COR-L47 (cell line): ENCODE measurements at places on chromosomes 2 and 18.

DNA sequence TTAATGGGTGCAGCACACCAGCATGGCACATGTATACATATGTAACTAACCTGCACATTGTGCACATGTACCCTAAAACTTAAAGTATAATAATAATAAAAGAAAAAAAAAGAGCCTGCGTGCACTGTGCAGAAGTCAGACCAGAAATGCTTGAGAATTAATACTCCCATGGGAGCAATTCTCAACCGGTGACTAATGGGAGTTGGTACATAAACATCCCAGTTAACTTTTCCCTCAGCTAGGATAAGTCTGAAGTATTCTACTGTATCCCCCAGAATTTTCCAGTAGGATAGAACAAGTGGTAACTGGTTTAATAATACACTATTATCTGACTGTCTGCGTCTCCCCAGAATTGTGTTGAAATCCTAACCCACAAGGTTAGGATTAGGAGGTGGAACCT is 113.6 kb upstream of the COL5A2 start:
- no peak for DNase-seq

GRCh38 chr2:177692042-177692782 is 299.6 kb downstream of the AGPS start:
- DNase-seq = no peak

DNA sequence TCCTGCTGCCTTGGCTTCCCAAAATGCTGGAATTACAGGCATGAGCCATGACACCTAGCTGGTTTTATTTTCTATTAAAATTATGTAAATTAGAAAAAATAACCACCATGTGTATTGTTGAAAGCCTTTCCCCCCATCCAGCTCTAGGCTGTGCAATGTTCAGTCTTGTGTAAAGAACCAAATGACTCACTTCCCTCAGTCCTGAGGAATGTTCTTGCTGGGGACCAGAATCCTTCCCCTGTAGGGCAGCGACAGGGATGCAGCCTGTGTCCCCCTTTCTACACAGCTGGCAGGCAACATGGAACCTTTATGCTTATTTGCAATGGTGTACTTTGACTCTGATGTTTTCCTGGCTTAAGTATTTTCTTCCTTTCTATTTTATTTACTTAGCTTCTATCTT is 29.4 kb downstream of the AOX1 start:
- no peak for DNase-seq

DNA sequence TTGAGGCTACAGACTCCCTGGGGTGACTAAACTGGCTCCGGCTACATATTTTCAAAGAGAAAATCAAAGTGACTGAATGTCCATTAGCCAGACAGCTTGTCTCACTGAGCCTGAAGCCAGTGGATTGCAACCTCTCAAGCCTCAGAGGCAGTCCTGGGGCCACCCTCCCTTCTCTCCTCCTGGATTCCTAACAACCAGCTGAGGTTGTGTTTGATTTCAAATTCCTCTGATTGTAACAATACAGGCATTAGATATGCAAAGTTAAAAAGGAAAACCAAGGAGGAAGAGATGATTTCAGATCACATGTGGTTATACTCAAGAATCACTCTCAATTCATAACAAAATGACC is 101.0 kb upstream of the LMAN1 start:
- DNase-seq = no peak

- no peak for DNase-seq
Measured at GRCh38 chr18:45553723-45554388, 61.4 kb upstream of the SLC14A2 start.

DNA sequence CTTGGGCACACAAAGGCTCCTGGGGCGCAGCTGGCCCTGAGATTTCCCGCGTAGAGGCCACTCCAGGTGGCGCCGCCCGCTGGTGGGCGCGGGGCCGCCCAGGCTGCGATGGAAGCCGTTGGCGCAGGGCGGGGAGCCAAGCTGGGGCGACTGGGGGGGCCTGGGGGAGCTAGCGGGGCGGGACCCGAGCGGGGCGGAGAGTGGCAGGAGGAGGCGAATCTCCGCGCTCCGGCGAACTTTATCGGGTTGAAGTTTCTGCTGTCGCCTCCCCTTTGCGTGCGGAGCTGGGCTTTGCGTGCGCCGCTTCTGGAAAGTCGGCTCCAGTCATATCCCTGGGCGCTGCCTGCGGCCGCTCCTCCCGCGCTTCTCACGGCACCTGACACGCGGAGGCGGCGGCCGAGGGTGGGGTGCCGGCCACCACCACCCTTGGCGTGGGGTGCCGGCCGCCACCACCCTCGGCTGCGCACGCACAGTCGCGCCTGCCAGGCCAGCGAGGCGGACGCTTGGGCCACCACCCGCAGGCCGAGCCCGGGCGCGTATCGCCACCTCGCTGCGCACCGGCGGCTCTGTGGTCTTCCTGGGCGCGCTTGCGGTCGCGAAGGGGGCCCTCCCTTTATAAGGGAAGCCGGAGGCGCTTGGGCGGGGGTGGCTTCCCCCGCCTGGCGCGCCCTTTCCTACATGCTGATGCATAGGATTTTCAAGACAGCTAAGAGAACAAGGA is 919 bp upstream of the CYP1B1 start:
- no peak for DNase-seq

DNA sequence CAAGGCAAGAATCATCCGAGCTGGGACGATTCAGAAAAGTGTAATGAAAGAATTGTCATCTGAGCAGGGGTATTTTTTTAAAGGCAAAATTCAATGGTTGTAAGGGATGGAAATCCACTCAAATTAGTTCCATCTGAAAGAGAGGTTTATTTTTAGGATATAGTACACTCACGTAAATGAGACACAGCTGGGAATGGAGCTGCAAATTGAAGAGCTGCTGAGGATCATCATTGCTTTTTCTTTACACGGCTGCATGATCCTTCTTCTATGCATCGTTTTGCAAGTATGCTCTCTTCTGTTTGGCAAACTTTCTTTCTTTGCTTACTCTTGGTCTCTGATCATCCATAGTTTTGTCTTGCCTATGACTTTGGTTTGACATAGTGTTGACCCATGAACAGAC is 27.4 kb upstream of the CUL3 start:
- DNase-seq = no peak

- DNase-seq = no peak
Measured at GRCh38 chr2:239749272-239749873, 275.8 kb downstream of the NDUFA10 start.

DNA sequence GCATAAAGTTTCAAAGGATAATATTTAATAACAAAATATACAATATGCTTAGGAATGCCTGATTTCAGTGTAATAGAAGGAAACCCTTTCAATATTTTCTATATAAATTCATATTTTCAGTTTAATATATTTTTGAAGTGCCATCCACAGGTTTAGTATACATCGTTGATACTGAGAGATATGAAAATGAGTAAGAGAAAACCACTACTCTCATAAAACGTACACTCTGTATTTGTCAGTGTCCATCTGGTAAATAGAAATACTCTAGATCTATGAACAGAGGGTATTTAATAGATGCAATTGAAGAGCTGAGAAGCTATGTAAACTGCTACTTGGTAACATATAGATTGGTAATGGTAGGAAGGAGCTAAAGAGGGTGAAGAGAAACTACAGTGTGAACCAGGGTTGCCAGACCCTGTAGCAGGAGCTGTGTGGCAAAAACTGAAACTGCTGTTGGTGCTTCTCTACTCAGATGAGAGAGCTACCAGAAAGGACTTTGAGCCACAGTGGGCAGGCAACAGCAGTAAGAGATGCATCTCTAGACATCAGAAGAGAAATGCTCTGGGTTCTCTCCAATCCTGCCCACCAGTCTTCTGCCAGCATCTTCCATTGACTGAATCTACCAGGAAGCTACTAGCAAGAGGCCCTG is 187.4 kb downstream of the CCDC102B start:
- no peak for DNase-seq

GRCh38 chr2:187461294-187462261 is 13.5 kb upstream of the CALCRL start:
- no peak for DNase-seq

DNA sequence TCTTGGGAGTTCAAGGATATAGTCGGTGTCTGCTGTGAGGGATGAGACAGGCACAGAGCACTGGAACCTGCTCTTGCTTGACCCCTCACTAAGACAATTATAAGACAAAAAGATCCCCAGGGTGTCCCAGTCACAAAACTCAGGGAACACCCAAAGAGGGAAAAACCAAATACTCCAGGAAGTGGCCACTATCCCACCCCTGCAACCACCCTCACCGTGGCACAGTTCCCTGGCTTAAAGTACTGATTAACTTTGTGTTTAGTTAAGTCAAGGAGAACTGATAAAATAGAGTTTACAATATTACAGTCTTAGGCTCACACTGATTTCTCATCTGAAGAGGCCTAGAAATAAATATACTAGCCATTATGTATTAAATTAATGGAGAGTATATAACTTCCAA is 13.5 kb downstream of the IL36B start:
- no peak for DNase-seq

- DNase-seq = no peak
Measured at GRCh38 chr18:47168913-47169312, 7.3 kb downstream of the IER3IP1 start.

DNA sequence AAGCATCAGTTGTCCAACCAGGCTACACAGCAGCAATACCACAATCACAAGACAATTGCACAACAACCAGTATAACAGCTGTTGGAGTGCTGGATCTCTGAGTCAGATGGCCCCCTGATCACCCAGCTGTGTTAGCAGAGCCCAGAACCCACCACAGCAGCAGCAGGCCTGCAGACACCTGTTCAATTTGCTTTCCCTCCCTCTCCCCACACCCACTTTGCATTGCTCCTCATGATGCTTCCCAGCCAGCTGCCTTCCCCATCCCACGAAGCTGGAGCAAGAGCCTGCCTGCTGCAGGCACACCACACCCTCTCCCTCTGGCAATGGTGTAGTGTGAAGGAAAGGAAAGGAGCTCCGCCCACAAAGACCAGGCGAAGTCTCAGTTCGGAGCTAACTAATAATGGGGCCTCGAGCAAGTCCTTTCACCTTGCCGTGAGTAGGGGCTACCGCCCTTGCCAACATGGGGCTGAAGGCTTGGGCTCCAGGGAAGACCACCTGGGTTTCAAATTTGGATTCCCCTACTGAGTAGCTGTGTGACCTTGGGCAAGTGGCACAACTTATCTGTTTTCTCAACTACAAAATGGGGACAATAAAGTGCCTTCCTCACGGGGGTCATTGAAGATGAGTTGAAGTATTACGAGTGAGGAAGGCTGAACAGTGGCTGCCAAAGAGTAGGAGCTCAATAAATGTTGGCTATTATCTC is 19.4 kb upstream of the ZBTB7C start:
- no peak for DNase-seq

GRCh38 chr18:27605107-27605834 is 420.2 kb upstream of the CHST9 start:
- DNase-seq = peak; percentile 78

- DNase-seq = no peak
Measured at GRCh38 chr2:126792186-126792585, 106.5 kb upstream of the TEX51 start.

DNA sequence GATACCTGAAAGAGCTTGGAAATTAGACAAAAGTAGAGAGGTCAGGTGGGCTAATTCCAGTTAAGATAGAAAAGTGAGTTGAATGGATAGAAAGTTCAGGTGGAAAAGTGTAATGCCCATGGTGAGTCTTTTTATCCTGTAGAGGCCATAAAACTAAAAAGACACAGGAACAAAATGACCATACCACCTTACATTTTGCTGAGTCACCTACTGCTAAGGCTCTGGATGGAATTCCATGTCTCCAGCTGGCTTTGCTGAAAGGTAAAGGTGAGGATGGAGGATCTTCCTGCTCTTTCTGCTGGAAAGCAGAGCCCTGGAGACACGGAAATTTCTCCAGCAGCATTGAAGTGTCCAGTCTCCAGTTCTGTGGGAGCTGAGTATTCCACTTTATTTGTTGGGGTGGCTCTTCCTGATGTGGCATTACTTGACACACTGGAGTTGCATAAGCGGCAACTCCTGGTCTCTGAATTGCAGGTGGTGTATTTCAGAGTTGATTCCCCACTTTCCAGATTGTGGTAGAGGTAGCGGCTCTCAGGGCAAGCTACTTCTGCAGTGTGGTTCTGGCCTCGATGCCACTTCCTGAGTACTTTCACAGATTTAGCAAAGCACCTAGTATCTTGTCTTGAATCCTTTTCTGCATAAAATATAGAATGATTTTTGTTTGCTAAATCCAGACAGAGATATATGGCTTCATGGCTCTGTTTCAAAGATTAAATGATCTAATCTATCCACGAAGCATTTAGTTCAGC is 10.7 kb downstream of the IL1RL2 start:
- DNase-seq = no peak

DNA sequence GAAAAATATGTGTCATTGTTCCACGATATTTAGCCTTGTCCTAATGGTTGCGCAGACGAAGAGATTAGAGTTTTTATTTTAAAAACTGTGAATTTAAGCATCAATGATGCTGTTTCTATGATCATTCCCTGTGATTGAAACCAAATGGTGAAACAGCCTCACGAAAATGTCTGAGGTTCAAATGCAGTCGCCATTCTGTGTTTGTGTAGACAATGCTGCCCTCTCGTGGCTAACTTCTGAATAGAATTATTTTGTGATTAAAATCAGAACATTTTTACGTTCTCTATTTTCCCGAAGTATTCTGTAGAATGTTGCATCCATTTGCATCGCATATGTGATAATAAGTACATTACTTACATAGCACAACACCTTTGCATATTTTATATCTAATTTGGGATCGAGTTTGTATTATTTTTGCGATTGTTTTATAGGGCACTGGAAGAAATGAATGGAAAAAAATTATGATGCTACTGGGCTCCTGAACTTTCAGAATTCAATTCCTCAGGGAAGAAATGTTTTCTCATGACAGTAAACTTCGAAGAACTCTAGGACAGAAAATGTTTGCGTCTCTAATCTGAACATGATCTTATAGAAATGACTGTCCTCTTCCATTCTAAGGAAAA is 54.8 kb upstream of the CREB1 start:
- peak; percentile 21 for DNase-seq

DNA sequence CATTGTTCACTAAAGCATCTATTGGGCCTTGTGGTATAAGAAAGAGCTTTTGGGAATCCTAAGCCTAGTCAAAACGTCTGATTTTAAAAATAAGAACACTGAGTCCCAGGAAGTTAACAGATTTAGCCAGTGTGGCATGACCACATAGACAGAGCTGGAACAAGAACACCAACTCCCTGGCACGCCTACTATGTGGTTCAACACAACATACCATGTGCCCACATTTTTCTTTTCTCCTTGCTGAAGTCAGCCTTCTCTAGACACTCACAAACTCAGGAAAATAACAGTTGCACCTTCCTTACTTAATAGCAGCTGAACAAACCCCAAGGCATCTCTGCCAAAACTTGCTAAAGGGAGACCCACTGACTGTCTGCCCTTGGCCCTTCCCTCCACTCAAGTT is 124.8 kb downstream of the C1D start:
- DNase-seq = no peak

- no peak for DNase-seq
Measured at GRCh38 chr2:183259921-183260320, 135.7 kb downstream of the NUP35 start.

GRCh38 chr18:49910986-49911385 is 97.7 kb upstream of the ACAA2 start:
- DNase-seq = no peak

DNA sequence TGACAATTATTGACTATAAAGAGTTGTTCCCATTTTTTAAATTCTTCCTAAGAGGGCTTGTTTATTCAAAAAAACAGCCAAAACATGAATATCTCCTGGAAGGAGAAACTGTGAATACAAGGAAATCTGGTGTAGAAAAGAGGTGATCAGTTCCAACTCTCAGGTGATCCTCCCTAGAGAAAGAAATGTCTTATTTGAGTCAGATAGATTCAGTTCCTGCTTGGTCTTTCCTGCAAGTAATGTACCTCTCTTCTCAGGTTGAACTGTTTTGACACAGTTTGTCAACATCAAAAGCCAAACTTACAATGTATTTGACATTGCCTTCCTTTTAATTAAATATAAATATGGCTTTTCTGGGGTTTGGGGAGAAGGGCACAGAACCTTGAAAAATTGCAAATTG is 567.4 kb downstream of the ARHGAP15 start:
- no peak for DNase-seq

GRCh38 chr2:150255528-150255927 is 231.9 kb downstream of the RND3 start:
- no peak for DNase-seq
